ENCODE measurements at places on chromosomes 5 and 9.
A peak's percentile ranks its signal among the peaks of the same experiment; 100 is the strongest.

DNA sequence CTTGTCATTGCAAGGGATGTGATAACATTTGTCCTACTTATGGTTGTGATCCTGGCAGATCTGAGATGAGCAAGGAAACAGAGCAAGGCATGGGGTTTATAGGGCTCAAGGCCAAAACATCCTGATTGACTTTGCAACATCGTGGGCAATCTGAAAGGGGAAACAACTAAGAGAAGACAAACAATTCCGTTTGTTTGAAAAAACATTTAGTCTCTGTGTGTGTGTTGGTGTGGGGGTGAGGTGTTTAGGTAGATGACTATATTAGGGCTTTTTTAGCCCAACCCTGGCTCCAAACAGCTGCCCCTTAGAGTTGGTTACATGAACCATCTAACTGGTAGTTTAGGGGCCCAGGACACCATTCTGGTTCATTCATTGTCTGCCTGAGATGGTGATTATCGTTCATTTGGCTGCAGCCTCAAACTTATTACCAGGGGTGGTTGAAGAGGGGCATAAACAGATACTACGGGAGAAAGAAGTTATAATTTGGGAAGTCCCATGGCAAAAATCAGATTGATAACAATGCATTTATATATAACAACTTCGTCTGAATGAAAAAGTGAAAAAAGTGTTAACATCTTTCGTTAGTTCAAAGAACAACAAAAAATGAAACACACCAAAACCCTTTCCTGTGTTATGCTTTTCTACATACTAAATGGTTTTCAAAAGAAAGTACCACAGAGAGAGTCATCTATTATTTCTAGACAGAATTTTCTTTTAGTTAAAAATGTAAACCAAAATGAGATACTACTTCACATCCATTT, 5.7 kb downstream of the FYB1 start:
- no peak for DNase-seq

GRCh38 chr9:89640361-89640760, 35.5 kb downstream of the GADD45G start:
- no peak for DNase-seq

DNA sequence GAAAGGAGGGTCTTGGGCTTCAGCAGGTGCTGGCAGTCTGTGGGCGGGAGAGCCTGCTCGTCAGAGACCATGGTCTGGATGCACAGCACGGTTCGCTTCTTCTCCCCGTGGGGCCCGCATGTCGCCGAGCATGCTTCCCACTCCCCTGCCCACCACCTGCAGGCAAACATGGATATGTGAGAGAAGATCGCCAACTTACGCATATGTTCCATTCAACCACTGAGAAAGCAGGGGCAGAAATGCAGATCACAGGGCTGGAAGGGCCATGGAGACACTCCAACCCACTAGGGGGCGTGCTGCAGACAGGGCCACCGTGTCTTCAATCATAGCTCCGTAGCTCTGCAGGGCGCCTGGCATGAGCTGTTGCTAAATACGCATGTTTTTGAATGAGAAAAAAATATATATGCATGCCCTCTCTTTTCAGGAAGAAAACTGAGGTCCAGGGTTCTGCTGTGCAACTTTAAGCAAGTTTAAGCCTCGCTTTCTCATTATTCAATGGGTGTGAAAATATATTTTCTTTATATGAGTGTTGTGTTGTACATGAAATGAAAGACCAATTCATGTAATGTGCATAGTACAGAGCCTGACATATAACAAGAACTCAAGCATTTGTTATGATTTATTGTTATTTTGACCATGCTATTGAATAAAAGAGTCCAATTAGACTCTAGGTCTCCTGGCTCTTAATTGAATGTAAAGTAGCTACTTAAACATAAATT, 148.0 kb downstream of the TARS1 start:
- no peak for DNase-seq

DNA sequence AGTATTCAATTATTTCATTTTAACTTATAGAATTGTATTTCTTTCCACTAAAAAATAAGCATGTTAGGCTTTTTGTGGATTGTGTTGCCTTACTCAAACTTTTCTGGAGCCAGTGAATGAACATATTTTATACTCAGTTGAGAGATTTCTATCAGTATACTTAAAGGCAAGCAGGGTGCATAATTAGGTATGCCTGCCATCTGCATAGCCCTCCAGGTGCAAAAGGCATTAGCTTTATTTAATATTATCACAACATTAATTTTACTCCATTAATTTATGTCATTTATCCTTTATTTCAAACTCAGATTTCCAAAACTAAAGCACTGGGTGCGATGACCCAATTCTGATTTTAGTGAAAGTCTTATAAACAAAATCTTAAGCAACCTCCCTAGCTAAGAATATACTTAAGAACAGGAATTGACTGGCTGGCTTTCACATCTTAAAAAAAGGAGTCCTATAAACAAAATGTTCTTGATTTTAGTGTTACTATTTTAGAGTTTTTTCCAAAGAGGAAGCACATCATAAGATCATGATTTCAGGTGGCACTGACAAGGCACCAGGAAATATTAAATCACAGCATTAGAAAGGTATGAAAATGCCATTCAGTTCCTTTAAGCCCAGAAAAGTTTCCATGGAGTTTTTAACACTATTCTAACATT, 178.4 kb downstream of the MPDZ start:
- DNase-seq: no peak

DNA sequence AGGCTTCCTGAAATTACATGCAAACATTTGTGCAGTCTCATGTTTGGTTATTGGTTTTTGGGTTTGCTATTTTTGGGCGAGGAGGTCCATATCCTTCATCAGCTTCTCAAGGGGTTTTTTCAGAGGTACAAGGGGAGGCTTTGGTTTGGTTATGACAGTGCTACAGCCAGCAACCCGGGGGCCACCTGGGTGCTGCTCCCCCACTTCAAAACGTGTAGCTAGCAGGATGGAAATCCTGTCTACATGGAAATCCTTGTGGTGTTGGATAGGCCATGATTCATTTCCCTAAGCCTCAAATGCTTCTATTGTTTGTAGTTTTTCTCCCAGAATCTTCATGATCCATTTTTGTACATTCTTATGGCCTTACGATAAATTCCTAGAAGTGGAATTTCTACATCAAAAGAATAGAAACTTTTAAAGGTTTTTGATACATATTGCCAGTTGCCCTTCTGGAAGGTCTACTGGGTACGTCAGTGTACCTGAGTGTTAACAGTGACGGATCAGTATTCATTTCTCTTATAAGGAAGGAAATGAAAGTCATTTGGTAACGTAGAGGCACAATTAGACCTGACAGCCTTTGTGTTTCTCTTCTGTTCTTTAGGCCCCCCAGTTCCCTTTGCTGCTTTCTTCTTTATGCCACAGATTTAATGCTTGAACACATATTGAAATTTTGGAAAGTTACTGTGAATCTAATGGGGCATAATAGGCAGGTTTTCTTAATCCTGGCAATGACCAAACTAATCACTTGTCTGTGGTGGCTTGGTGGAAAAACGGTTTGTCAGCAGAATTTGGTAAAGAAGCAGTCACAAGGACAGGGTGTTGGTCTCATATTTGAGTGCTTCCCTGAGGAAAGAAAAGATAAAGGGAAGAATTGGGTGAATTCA, 69.7 kb upstream of the ABL1 start:
- no peak for DNase-seq

DNA sequence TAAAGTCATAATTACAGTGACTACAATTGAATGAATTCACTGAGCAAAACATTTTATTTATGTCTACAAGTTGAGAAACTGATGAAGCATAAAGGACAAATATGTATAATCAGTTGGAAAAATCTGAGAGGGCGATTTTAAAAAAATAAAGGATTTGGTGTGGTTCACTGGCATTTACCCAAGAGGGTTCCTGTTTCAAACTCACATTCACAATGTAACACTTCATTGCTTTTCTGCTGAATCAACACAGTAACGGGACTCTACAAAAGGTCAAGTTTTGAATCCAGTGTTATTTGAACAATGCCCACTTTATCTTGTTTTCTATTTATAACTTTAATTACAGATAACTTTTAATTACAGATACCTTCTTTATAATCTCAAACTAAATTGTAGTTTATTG, 138.6 kb downstream of the NUDT12 start:
- peak; percentile 57 for DNase-seq

DNA sequence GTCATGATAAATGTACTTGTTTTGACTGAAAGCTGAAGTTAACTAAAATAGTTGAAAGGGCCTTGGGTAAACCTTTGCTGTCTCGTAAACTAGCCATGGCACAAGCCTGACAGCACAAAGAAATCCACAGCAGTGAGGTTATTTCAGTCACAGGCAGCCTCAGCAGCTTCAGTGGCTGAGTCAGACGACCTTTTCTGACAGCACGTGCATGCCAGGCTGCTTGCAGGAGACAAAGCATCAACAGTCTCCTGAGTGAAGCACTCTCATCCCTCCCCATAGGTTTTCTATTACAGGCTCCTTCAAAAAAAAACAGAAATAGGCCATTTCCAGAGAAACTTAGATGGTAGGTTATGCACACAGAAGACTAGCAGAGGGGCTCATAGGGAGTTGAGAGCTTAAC, 34.6 kb downstream of the OXCT1 start:
- DNase-seq: peak; percentile 66

- DNase-seq: no peak
Observed at GRCh38 chr9:98805506-98806272, 1.8 kb upstream of the GALNT12 start.

GRCh38 chr9:100662122-100662521, 84.2 kb downstream of the CAVIN4 start:
- no peak for DNase-seq

- no peak for DNase-seq
Observed at GRCh38 chr5:66742083-66742895, 146.1 kb downstream of the MAST4 start.

GRCh38 chr5:73693573-73694061, 67.6 kb downstream of the ARHGEF28 start:
- no peak for DNase-seq

- no peak for DNase-seq
Observed at GRCh38 chr5:3596261-3596825, 711 bp downstream of the IRX1 start.

- DNase-seq: no peak
Observed at GRCh38 chr5:158643840-158644239, 455.9 kb downstream of the EBF1 start.

- DNase-seq: no peak
Observed at GRCh38 chr9:90037146-90037797, 432.5 kb downstream of the GADD45G start.

GRCh38 chr9:3332802-3333201, 193.0 kb downstream of the RFX3 start:
- no peak for DNase-seq

DNA sequence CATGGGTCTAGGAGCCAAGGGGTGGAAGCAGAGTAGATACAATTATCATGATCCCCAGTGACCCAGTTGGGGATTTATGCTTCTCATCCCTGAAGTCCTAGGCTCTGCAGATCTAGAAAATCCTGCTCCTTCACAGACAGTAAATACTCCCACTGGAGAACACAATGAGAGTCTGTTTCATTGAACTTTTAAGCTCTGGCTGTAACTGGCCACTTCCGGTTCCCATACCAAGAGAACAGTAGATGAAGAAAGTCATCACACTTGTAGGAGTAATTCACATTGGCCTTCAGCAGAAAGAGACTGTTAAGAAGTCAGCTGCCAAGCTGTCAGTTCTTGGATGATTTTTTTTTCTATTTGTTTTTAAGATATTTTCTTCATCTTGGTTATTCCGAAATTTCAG, 597.1 kb downstream of the ACTL7B start:
- no peak for DNase-seq

DNA sequence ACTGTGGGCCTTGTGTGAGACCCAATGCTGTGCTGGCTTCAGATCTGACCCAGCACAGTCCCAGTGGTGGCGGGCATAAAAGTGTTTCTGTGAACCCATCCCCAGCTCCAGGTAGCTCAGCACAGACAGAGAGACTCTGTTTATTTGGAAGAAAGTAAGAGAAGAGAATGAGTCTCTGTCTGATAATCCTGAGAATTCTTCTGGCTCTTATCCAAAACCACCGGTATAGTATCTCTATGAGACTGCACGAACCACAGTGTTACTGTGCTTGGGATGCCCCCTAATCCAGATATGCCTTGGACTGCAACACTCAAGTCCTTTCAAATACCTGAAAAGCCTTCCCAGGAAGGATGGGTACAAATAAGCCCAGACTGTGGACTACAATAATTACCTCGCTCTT, 1660.8 kb upstream of the ACO1 start:
- no peak for DNase-seq

DNA sequence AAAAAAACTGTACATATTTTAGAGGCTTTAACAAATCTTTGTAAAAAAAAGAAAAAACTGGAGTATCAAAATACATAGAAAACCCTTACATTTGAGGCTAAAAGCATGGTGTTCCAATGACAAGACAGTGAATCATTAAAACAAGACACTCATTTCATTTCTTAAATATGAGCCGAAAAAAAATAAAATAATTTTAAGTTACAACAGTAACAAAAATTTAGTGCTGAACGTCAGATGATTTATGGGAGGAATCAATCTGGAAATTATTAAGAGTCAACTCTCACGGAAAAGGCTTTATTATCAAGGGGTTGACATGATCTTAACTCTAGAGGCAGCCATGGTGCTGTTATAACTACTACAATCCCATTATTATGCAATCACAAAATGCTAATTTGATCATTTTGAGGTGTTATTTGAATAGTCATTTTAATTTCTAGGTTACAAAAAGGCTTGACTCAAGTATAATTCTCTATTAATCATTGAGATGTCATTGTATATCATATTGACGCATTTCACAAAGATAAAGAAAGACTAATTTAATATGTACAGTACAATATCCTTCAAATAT, 51.9 kb downstream of the MAPKAP1 start:
- no peak for DNase-seq

DNA sequence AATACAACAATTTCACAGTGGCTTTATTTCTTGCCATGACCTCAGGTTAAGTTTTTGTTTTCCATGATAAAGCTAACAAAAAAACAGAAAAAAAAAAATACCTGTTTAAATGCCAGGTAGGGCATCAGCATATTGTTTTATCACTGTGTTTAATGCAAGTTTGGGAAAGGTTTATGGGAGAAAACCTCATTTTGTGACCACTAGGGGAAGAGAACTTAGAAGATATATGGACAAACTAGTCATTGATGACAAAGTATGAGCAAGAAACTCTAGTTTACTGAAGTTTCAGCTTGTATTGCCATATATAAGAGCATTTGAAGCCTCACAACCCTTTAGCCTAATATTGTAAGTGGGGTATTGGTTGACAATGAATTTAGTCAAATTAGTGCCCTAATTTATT, 1431.4 kb upstream of the CDH18 start:
- DNase-seq: no peak

- DNase-seq: no peak
Observed at GRCh38 chr9:80378669-80379293, 807.0 kb downstream of the TLE4 start.

DNA sequence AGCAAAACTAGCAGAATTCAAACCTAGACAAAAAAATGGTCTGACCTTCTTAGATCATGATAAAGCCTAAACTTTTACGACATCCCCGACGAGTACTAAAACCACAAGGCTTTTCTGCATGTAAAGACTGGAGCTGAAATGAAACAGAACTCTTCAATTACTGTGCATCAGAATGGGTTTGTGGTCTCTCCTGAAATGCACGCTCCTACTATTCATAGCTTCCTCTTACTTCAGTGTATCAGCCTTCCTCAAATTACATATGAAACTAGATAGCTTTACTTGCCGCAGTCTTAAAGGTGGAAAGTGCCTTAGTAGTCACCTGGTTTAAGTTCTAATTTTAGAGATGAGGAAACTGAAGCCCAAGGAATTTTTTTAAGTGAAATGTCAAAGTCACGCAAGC, 24.6 kb upstream of the MED10 start:
- DNase-seq: no peak

GRCh38 chr5:42037379-42037932, 112.4 kb downstream of the FBXO4 start:
- no peak for DNase-seq

- no peak for DNase-seq
Observed at GRCh38 chr9:10843151-10843550, 230.3 kb upstream of the PTPRD start.

- DNase-seq: peak; percentile 70
Observed at GRCh38 chr9:116152941-116153764, 438 bp upstream of the PAPPA start.
